ENCODE measurements at places on chromosomes 12 and 14.

GRCh38 chr12:8630131-8630530 lies 17.5 kb upstream of the AICDA start:
- DNase-seq: no peak

GRCh38 chr14:93207468-93208308 lies 632 bp downstream of the UBR7 start:
- DNase-seq: no peak

GRCh38 chr12:107014055-107014454 lies 27.1 kb upstream of the MTERF2 start:
- DNase-seq: no peak

- no peak for DNase-seq
These were observed 15.5 kb upstream of the TSPAN9 start for GRCh38 chr12:3061501-3062215.

- DNase-seq: no peak
These were observed 27.2 kb downstream of the CPM start for GRCh38 chr12:68905733-68906132.
